ENCODE measurements at places on chromosomes 16 and 17.

- no peak for DNase-seq
Observed at GRCh38 chr17:10683853-10684252, 13.5 kb downstream of the SCO1 start.

DNA sequence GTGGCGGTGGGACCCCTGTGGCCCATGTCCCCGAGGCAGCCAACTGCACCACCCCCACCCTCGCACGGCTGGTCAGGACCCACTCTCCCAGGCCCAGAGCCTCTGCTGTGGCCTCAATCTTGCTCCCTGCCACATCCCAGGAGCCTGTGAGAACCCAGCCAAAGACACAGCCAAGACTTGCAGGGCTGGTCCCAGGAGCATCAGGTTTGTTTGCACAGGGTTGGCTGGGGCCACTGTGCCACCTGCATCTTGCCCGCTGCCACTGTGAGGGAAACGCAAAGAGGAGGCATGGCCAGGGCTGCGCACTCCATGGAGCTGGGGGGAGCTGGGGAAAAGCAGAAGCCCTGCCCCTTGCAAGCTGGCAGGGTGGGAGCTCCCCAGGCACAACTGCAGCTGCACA is 92.5 kb downstream of the SSH2 start:
- DNase-seq, result no peak

GRCh38 chr16:4214215-4214621 is 27.7 kb downstream of the SRL start:
- DNase-seq, result no peak

DNA sequence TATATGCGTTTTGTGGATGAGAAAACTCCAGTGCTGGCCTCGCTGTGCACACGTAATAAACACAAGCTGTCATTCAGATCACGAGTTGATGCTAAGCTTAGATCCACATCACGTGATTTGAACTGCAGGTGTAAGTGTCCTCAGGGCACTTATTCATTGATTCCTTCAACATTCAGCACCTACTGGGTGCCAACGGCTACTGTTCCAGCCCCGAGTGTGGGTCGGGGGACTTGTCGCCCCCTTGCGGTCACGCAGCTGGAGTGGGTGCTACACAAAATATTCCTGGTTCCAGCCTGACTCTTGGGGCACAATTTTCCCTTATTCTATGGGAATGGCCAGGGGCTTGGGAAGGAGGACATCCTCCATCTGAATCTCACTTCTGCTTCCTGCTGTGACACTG is 29.9 kb upstream of the GINS2 start:
- no peak for DNase-seq

- no peak for DNase-seq
Observed at GRCh38 chr17:7825206-7825990, 8.6 kb upstream of the KDM6B start.

GRCh38 chr16:56980792-56981724 is 8.3 kb upstream of the NLRC5 start:
- DNase-seq, result no peak

DNA sequence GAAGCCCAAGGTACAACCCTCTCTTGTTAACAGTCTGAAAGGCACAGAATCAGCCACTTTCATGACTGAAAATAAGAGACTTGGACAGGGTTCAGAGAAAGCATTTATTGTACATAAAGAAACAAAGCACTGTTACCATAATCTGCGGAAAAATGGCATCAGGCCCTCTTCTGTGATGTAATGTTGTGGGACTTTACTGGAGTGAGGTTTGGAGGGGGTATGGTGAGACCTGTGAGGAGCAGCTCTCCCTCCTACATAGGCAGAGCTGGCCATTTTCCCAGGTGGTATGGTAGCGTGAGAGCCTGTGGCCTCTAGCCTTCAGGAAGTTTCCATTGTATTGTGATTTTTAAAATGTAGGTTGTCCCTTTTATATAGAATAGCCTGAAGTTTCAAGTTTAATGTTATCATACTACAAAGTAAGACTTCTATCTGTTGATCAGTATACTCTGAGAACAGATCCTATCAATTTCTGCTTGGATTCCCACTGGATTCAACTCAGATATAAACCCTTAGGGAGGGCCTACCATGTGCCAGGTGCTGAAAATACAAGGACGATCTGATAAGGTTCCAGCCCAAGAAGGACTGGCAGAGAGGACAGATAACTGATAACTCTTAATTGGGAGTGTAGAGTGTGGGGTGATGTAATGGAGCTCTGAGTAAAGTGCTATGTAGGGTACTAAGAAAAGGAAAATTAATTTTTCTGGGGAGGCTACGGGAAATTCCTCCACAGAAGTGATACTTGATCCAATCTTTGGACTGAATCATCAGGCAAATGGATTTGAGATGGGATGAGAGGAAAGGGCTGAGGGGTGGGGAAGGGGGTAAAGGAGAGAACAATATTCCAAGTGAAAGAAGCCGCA is 4.1 kb upstream of the YPEL2 start:
- no peak for DNase-seq

DNA sequence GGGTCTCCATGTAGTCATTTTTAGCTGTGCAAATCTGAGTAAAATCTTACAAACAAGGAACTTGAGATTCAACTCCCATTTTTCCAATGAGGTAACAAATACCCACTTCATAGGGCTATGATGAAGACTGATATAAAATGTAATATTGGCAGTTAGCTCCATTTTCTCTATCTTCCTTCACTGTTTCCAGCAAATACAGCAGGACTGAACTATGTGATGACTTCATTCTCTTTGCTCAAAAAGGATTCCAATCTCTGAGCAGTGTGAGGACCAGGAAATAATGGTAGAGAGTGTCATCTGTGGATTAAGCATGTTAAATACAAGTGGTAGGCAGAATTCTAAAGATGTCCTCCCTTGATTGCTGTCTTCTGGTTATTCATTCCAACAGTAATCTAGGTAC is 18.3 kb downstream of the RND2 start:
- no peak for DNase-seq

GRCh38 chr17:15654886-15655561 is 29.1 kb downstream of the TRIM16 start:
- no peak for DNase-seq

DNA sequence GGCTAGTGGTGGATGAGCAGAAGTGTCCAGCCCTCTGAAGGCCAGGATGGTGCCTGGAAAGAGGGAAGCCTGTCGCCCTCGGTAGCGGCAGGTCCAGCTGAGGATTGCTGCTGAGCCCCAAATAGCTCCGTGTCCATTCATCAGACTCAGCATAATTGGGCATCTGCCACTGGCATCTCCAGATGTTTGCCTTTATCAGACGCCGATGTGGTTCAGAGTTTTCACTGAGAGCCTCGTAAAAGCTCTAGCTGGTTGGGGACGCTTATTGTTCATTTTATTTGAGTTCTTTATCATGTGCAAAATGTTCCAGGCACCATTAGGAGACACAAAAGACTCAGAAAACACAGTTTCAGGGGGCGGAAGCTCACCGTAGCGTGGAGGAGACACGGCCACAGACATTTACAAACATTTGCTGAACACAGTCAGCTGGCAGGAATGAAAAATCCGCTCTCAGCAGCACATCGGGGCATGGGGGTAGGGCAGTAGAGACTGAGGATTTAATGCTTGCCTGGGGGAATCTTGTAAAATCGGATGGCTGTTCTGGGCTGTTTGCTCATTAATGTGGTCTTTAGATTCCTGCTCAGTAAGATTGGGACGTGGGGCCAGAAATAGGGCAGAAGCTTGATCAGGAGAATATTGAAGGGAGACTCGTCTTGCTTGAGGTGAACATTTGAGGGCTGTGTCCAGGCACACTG is 41.7 kb downstream of the SMPD3 start:
- DNase-seq, result no peak

DNA sequence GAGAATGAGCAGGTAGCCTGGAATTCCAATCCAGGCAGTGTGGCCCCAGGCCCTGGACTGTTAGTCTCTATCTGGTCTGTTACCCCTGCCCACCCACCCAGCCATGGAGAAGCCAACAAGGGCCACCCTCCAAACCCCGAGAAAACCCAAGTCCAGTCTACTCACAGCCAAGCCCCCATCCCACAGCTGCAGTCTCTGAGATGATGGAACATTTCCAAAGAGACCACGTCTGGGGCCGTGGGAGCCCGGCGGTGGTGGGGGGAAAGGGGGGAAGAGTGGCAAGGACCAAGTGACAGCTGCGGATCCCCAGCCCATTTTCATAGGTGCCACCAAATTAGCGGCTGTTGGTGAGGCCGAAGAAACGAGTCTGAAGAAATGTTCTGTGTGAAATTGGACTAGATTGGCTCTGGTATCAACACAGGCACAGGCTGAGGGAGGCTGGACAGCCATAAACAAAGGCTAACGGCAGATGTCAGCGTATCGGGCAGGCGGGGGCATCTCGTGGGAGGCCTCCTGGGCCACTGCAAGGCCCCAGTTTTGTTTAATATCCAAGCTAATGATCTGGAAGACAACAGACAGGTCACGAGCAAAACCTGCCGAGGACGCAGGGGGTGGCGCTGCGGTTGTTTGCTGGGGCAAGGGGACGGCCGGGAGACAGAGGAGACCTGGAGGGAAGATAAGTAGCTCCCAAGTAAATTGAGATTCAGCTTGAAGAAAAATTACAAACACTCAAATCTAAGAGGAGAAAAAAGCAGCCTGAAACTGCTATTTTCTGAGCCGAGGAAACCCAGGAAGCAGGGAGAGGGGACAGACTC is 53.4 kb downstream of the RBFOX3 start:
- DNase-seq, result no peak

GRCh38 chr17:50462446-50462845 is 6.2 kb downstream of the CHAD start:
- DNase-seq, result no peak

DNA sequence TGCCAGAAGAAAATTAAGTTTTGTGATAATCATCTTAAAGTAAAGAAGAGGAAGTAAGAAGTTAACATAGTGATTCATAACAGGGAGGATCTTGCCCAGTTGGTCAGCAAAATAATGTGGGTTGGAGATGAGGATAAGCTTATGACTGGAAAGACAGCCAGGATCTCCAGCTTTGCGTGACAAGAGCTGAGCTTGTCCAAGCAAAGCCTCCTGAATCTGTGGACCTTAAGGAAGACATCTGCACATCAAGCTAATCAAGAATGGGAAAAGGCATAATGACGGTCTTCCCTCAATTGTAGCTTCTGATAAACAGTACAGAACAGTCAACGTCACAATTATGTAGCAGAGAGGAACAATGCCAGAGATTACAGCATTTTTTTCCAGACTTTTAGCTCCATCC is 744.7 kb upstream of the GOT2 start:
- DNase-seq, result no peak

GRCh38 chr16:8493972-8494371 is 96.3 kb downstream of the TMEM114 start:
- no peak for DNase-seq

- DNase-seq, result no peak
Observed at GRCh38 chr16:51184702-51185433, 33.8 kb upstream of the SALL1 start.

GRCh38 chr16:81633680-81634379 is 145.3 kb upstream of the PLCG2 start:
- DNase-seq, result no peak

DNA sequence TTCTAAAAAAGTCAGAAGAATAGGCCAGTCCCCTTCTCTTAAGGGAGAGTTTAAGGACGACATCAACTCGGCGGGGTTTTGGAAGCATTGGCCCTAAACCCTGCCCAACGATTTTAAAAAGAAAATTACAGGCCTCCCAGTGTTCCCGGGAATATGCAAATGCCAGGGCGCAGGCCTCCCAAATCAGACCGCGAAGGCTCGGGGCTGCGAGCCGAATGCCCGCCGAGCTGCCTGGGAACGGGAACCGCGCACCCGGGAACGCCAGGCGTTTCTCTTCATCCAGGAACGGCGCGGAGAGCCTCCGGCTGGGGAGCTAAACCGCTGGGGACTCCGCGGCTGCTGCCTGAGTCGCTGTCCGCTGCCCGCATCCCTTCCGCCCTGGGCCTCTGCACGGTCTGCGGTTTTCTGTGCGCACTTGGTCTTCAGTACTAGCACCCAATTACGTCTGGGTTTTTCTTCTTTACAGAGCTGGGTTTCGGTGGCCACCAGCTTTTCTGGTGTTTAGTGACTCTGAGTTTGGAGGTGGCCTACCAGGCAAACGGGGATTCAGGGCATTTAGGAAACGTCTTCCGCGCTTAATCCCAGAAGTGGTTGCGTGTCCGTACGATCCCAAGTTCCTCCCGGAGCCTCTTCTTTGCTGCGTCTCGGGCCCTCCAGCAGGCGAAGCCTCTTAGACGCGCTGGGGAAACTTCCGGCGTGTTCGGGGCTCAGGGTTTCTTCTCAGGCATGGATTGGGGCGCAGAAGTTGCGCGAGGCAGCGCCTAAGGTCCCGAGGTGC is 5.7 kb downstream of the IRX5 start:
- DNase-seq, result peak; percentile 54

DNA sequence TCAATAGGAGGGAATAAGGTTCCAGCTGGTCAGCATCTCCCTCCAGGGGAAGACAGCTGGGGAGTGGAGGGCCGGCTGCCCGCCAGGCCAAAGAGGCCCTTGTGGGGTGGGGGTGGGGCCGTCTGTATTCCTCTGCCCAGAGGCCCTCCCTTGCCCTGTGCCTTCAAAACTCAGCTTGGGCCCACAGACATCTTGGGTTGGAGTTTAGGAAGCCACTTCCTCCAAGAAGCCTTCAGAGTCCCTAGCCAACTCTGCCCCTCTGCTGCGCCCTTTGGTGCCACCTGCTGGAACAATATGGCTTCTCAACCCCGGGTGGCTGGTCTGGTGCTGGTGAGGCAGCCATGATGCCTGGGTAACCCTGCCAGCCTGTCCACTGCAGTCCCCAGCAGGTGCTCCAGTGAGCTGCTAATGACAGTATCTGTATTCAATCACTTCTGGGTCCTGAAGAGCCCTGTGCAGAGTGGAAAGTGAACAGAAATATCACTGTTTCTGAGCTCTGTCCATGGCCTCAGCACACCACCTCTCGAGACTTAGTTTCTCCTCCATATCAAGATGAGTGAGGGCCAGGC is 16.7 kb downstream of the HSD11B2 start:
- peak; percentile 86 for DNase-seq

- DNase-seq, result no peak
Observed at GRCh38 chr16:68397710-68398201, 50.6 kb downstream of the SMPD3 start.

All from right cardiac atrium (tissue), 5 donors.